Transverse colon (tissue), 4 donors: ENCODE measurements at places on chromosomes 5 and 9.

DNA sequence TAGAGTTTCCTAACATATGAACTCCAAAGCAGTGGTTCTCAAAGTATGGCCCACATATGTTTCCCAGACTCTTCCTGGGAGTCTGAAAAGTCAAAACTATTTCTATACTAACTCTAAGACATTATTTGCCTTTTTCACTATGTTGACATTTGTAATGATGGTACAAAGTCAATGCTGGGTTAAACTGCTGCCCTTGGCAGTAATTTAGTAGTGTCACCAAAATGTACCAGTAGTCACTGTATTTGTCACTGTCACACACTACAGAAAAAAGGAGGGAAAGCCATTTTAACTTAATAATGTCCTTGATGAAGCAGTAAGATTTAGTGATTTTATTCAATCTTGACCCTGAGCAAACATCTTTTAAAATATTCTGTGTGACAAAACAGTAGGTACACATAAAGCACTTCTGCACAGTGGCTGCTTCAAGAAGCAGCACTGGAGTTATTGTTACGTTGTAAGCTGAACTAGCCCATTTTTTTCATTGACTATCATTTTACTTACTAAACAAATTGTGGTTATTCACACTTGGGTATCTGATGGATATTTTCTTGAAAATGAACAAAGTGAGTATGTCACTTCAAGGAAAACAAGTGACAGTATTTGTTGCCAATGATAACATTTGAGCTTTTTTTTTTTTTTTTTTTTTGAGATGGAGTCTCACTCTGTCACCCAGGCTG lies 90.3 kb downstream of the NR6A1 start:
- no peak overlapping the region for H3K4me3 ChIP-seq
- DNase-seq = no peak
- H3K27me3 ChIP-seq = no peaks in the 10 kb centered on the region
- H3K27ac ChIP-seq = no peak overlapping the region
- no peaks in the 10 kb centered on the region for H3K36me3 ChIP-seq

DNA sequence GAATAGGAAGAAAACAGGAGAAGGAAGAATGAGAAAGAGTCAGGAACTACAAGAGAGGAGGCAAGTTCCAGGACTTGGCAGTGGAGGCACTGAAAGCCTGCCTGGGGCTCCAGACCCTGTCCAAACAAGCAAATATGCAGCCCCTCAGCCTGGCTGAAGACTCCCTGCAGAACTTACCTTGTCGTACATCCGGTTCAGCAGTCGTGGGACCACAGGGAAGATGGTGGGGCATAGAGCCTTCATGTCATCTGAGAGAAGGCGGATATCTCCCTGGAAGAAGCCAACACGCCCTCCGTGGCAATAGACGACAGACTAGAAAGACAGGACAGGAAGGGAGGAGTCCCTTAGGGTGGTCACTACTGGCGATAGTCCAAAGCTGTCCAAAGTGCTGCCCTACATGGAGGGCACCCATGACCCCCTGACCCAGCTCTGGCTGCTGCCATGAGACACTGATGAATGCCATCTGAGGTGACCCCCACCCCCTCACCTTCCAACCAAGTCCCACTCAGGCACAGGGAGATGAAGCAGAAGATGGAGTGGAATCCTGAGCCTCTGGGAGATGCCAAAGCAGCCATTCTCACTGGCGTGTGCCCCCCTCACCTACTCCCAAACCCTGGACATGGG lies 27.7 kb upstream of the MEIKIN start:
- no peak for DNase-seq
- peaks cover 11% of the 10 kb centered on the region for H3K4me1 ChIP-seq
- H3K27me3 ChIP-seq = no peaks in the 10 kb centered on the region
- no peak overlapping the region for H3K4me3 ChIP-seq
- H3K36me3 ChIP-seq = no peaks in the 10 kb centered on the region

DNA sequence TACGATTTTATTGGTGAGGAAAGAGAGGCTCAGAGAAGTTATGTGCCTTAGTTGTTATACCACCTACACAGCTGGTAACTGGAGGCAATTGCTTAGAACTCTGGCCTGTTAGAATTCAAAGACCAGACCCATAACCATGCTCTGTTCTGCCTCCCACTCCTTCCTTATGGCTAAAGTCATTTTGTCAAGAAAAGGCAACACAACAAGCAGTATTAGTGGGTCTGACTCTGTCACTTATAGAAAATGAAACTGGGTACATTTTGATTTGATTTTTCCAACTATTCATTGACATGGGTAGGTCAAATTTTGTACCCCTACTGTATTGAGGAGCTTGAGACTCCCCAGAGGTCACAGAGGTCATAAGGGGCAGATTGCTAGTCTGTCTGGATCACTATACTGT lies 44.5 kb upstream of the NR3C1 start:
- no peaks in the 10 kb centered on the region for H3K36me3 ChIP-seq
- H3K4me3 ChIP-seq = no peak overlapping the region
- H3K4me1 ChIP-seq = no peaks in the 10 kb centered on the region
- no peak overlapping the region for H3K27ac ChIP-seq
- no peaks in the 10 kb centered on the region for H3K27me3 ChIP-seq

- no peaks in the 10 kb centered on the region for H3K4me1 ChIP-seq
- no peak overlapping the region for H3K4me3 ChIP-seq
- no peaks in the 10 kb centered on the region for H3K36me3 ChIP-seq
- H3K27me3 ChIP-seq = peaks cover 5% of the 10 kb centered on the region
These were observed 19.1 kb upstream of the KIF12 start for GRCh38 chr9:114117996-114118830.
